ENCODE measurements at places on chromosomes 11 and 22. TPM values are rescaled to one million over a fixed set of nuclear protein-coding genes. Genes with fewer than 3 reads are reported as not detected.

GRCh38 chr11:58659910-58660570 lies 37.6 kb downstream of the CNTF start:
- no peak for DNase-seq

DNA sequence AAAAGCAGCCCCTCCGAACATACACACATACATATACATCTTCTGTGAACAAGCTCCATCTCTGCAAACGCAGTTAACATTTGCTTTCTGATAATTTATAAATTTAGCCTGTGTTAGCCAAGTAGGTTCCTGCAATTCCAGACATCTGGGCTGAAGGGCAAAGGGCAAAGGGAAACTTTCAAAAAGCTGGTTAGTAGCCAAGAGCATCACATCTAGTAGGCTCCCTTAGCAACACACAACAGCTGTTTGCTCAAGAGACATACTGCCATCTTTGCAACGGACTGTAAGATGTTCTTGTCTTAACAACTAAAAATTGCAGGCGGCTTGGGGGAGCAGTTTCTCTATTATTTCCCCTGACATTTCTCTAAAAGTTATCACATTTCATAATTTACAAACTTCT lies 134.9 kb downstream of the RBFOX2 start:
- peak; percentile 65 for DNase-seq

- DNase-seq = no peak
Observed at GRCh38 chr11:128522943-128523518, 64.3 kb downstream of the ETS1 start.

GRCh38 chr11:77127920-77128691 lies at the start of gene MYO7A:
MYO7A (plus strand) TSS chr11:77128246; CDS start chr11:77130635, 2,389 bp downstream.
- peak; percentile 94 for DNase-seq

DNA sequence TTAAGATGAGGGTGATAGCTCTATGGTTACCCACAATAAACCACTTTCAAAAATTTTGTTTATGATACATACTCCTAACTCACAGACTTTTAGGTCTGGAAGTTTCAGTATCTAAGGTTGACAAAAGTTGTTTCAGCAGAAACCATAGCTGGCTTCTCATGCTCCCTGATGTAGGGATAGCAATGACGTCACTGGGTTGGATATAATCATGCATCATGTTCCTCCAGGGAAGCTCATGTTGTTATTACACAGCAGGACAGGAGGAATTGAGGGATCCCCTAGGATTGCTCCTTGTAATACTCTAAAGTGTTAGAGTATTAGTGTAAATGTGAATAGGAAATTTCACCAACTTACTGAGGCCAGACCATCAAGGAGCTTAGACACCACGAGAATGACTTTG lies 23.6 kb downstream of the APOL3 start:
- DNase-seq = no peak

Gene LRRC10B
- total RNA-seq = 2.9 TPM

Gene SAA1
- 192 TPM for total RNA-seq

Gene DYNC2H1
- 30.9 TPM for total RNA-seq
